Ammon's horn (tissue), 1 donor: ENCODE measurements at places on chromosomes 3 and 15.

GRCh38 chr15:68197170-68197492 lies 8.0 kb downstream of the CALML4 start:
- DNase-seq = no peak

DNA sequence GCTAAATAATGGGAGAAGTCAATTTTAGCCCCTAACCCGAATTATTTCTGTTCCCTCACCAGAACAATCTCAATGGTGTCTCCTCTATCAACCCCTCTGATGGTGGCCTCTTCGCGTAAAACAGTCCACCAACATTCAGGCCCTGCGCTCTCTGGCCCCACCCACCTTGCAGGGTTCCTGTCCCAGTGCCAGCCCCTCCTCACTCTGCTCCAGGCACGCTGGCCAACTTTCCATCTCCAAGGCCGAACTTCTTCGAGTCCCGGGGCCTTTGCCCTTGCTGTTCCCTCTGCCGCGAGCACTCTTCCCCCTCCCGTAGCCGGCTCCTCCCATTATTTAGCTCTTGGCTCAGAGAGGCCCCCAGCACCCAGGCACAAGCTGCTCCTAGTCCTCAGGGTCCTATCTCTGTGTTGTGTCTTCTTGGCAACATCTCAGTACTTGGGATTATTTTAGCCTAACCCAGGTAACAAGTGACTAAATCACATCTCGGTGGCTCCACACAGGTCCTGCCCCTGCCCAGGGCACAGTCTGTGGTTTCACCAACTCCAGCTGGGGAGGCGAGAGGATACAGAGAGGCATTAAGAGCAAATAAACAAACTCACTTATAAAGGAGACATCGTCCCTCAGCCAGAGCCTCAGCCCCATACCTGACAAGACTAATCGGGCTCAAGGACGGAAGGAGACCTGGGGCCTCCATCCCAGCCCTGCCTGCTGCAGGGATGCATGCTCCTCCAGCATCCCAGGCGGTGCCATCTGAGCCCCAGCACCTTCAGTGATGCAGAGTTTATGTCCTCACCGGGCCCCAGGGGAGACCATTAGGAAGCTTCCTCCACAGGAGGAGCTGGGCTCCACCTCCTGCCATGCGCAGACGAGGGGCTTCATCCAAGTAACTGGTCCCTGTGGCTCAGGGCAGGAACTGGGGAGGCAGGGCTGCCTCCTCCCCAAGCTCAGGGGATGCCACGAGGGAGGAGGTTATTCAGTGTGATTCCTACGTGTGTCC lies 19.7 kb upstream of the IQSEC1 start:
- DNase-seq = peak; percentile 62

DNA sequence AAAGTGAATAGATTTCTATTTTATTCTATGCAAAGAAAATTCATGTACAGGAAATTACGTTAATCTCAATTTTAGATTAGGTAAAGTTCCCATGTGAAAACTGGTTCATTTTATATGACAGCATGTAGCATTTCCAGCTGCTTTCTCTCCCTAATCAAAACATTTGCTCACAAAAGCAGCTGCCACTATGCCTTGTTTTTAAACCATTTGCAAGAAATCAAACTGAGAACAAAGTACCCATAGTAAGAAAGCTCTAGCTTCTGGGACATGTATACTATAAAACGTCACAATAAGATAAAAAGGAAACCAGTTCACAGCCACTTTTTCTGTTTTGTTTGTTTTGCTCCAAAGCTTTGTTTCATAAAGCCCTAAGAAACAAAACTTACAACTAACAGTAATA lies 5.0 kb upstream of the CRYBG3 start:
- no peak for DNase-seq

- no peak for DNase-seq
These were observed at the start of gene FAM174B for GRCh38 chr15:92655178-92655995. Gene FAM174B, minus strand, starts transcription at chr15:92655775.

GRCh38 chr3:133295944-133296917 lies 103.6 kb upstream of the BFSP2 start:
- no peak for DNase-seq

GRCh38 chr3:50221051-50221410 lies 15.0 kb upstream of the GNAI2 start:
- no peak for DNase-seq

GRCh38 chr3:194865061-194865460 lies 179.4 kb downstream of the FAM43A start:
- no peak for DNase-seq

GRCh38 chr3:77526573-77527113 lies 486.7 kb downstream of the ROBO2 start:
- DNase-seq = no peak

DNA sequence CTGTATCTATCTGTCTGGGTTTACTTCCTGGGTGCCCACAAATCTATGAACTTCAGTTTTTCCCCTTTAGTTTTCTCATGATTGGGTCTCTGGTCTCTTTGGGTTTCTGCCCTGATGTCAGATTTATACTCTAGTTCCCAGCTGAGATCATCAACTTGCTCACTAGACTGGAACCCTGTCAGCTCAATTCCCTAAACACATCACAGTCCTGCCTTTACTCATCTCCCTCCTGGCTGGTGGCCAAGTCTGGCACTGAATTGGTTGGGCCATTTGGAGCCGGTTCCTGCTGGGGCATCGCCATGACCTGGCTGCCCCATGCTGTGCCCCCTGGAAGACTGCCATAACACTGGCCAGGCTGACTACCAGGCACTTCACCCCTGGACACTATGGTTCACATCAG lies 345.3 kb downstream of the CHST2 start:
- no peak for DNase-seq

- DNase-seq = no peak
These were observed 72.7 kb upstream of the AKAP13 start for GRCh38 chr15:85307687-85308045.

GRCh38 chr3:33424606-33425452 lies 15.4 kb downstream of the UBP1 start:
- DNase-seq = no peak

GRCh38 chr3:40690749-40691451 lies 166.1 kb downstream of the ZNF621 start:
- DNase-seq = peak; percentile 63

GRCh38 chr15:97081666-97082226 lies 751.2 kb downstream of the NR2F2 start:
- no peak for DNase-seq

- no peak for DNase-seq
These were observed 244.6 kb upstream of the CCDC54 start for GRCh38 chr3:107132674-107133073.

GRCh38 chr15:58551084-58551763 lies 119.4 kb downstream of the LIPC start:
- DNase-seq = no peak

DNA sequence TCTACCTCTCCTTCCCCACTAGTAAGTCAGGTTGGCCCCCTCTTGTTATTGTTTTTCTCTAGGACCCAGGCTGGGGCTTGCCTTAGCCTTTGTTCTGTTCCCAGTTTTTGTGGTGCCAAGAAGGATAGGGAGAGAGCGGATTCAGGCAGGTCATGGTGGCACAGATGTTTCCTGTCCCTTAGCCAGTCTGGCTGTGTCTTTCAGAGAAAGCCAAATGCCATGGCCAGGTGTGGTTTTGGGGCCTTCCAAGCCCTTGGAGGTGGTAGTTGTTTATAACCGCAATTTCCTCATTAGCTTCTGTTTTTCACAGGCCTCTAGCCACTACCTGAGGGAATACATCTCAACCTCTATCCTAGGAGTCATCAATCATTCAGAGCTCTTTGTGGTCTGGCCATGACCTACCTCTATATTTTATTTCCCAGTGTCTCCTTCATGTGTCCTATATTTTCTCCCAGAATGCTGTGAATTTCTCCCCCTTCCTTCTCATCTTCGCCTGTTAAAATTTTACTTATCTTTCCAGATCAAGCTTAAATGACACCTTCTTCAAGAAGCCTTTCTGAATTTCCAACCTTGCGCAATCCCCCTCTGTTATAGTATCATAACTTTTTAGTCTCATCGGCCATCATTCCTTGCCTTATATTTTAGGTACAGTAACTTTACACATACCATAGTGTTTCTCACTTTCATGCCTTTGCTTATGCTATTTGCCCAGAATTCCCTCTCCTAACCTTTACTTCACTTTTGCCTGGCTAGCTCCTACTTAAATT lies 38.2 kb downstream of the TIMP4 start:
- no peak for DNase-seq

DNA sequence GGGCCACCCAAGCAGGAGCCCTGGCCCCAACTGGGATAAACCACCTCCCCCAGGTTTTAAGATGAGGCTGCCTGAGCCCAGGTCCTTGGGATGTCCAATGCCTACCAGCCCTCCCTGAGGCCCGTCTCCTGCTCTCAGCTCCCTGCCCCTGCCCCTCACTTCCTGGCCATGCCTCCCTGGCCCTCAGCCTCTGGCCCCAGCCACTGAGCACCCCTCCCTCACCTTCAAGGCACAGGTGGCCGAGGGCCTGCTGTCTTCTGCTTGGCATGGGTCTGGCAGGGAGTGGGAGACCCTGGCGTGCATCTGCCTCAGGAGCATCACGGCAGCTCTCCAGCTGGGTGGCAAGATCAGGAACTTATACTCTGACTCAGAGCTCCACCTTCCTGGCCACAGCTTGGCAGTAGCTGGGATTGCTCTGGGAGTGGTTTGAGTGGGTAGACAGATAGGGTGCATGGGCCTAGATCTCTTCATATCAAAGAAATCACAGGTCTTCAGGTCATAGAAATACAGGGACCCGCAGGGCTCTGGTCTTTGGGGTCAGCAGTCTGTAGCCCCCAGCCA lies at the start of gene PLA2G4E:
Gene PLA2G4E (minus strand): TSS at position 330 of the 561 bp plus-strand sequence. CDS start 12 bp downstream, at position 318.
- no peak for DNase-seq

- peak; percentile 12 for DNase-seq
These were observed 644 bp upstream of the MASP1 start for GRCh38 chr3:187292181-187292580.

- DNase-seq = no peak
These were observed 734.3 kb upstream of the CFAP20DC start for GRCh38 chr3:59784164-59784563.

DNA sequence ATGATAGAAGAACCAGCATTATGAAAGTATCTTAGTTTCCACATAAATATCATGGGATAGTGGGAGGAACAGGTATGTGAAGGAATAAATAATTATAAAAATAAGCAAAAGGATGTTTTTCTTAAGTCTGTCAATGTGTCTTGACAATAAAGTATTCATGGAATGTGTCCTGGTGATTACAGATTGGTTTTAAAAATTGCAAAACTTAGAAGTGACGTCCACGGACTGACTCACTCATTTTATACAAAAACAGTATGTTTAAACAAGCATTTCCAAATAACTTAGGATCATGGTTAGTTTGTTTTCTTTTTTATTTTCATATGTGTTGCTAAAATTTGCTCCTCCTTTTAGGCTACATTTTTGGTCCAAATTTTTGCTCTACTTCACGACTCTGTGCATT lies 687.0 kb upstream of the NECTIN3 start:
- DNase-seq = no peak

GRCh38 chr3:138875754-138876664 lies 41.3 kb upstream of the PIK3CB start:
- DNase-seq = no peak
